ENCODE measurements at places on chromosomes 4 and X.
A peak's percentile ranks its signal among the peaks of the same experiment; 100 is the strongest.

DNA sequence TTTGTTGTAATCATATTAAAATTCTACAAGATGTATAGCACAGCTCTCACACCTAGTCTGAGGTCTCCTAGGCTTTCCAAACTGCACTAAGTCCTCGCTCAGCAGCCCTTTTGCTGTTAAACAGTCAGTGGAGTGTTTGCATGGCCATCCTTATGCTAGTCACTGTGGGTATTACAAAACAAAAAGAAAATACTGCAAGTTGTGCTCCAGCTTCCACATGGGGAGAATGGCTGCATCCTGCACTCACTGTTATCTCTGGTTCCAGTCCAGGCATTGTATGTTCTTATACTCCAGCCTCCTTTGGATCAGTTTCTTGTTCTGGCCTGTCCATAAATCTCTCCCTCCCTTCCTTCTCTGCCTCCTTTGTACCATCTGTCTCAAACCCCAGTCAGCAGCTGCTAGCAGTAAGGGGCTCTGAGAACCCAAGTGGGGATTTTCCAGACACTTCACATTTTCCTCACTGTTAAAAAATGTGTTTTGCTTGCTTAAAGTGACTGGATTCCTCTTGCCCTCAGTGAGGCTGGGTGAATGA, 38.5 kb upstream of the BMP15 start:
- no peak for DNase-seq

DNA sequence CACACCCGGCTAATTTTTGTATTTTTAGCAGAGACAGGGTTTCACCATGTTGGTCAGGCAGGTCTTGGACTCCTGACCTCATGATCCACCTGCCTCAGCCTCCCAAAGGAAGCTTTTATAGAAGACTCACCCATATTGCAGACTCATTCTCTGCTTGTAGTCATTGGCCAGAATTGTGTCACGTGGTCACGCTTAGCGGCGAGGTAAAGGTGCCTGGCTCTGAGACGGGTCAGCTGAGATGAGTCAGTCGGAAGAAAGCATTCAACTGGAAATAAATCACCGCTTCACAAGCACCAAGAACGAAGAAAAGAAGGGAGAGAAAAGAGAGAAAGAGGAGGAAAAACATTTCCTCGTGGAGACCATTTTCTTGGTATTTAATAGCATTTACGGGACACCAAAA, 218.8 kb upstream of the NOCT start:
- no peak for DNase-seq

GRCh38 chrX:120286733-120287512, 24.3 kb downstream of the TMEM255A start:
- DNase-seq = no peak

DNA sequence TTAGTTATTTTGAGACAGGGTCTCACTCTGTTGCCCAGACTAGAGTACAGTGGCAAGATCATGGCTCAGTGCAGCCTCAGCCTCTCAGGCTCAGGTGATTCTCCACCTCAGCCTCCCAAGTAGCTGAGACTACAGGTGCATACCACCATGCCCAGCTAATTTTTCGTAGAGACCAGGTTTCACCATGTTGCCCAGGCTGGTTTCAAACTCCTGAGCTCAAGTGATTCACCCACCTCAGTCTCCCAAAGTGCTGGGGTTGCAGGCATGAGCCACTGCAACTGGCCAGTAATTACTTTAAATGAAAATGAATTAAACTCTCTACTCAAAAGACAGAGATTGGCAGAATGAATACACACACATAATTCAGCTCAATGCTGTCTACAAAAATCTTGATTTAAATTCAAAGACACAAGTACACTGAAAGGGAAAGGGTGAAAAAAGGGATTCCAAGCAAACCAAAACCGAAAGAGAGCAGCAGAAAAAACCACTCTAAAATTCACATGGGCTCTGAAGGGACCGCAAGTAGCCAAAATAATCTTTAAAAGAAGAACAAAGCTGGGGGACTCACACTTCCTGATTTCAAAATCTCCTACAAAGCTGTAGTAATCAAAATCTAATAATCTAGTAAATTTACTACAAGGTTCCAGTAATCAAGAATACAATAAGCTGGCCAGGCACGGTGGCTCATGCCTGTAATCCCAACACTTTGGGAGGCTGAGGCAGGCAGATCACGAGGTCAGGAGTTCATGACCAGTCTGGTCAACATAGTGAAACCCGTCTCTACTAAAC, 11.8 kb upstream of the SPON2 start:
- DNase-seq = no peak

DNA sequence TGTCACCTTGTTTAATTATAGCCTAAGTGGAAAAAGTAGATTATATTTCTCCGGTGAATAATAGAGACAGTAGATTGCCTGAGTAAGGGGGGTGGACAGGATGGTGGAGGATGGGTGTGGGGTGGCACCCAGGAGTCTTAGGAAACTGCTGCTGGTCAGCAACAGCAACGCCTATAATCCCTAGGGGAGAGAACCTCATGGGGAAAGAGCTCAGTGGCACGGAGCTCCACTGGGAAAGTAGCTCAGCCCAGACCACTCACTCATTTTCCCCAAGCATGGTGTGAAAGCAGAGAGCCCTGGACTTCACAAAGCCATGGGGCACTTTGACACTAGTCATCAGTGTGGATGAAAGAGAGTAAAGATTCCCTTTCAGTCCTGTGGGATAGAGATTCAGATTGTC, 31.1 kb downstream of the METTL14 start:
- no peak for DNase-seq

DNA sequence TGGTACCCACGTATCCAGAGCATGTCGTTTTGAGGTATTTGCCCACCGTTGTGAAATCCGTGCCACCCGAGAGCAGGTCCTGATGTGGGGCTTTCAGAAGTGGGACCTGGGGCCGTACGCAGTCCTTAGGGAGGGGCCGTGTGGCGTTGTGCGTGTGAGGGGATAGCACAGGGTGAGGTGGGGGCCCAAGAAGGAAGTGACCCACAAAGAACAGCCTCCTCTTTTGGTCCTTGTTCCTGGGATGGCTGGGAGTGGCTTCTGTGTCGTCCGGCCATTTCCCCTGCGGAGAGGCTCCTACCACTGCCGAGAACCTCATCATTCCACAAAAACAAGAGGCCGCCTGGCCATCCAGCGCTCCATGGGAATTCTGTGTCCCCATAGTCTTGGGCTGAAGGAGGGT, 17.0 kb upstream of the MSANTD1 start:
- DNase-seq = no peak

GRCh38 chrX:132957211-132958090, 978 bp downstream of the HS6ST2 start:
- no peak for DNase-seq

DNA sequence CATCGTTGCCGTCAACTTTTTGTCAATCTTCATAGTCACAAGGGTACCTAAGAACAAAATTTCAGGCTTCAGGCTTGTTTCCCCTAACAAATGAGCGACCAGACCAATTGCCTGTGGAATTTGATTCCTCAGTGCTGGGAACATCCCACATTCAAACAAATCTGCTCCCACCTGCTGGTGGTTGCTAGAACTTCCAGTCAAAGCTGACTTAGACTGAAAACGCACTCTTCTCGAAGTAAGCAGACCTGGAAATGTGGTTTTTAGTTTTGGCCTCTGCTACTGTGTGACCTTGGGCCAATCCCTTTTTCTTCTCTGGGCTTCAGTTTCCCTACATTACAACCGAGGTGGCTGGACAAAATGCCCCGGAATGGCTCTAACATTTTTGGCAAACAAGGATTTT, 1.8 kb upstream of the GABRQ start:
- peak; percentile 57 for DNase-seq

DNA sequence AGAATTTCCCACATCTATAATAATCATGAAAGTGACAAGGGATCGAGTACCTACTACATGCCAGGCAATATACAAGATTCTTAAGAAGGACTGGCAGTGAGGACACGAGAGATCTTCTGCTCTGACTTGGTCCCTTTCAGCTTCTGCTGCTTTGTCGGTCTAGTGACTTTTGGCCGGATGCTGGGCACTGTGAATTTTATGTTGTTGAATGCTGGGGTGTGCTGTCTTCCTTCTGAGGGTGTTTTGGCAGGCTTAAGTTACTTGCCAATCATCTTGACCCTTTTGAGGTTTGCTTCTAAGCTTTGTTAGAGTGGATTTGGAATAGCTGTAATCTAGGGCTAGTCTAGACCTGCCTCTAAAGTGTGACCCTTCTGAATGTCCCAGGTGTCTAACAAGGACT, 23.5 kb downstream of the NAT8L start:
- no peak for DNase-seq

Measured in ELR (cell line).